Fibroblast of skin of abdomen (primary cell): ENCODE measurements at places on chromosomes 11 and 22.

GRCh38 chr11:58923300-58923788, 15.9 kb upstream of the GLYATL1 start:
- DNase-seq, result peak; percentile 41

DNA sequence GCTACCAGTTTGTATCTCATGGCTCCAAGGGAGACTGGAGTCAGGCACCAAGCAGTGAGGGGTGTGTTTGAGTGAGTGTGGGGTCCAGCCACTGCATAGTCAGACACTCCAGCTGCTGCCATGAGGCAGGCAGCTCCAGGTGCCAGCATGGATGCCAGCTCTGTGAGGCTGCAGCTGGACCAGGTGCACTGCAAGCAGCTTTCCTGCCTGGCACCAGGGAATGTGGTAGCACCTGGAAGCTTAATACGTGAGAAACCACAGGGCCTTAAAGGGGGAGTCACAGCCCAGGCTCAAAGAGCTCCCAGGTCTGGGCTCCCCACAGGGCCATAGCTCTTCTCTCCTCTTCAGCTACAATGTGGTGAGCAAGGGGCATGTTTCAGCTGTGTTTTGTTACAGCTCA, 817.8 kb upstream of the LUZP2 start:
- no peak for DNase-seq

GRCh38 chr11:115580927-115581680, 76.9 kb upstream of the CADM1 start:
- DNase-seq, result no peak

DNA sequence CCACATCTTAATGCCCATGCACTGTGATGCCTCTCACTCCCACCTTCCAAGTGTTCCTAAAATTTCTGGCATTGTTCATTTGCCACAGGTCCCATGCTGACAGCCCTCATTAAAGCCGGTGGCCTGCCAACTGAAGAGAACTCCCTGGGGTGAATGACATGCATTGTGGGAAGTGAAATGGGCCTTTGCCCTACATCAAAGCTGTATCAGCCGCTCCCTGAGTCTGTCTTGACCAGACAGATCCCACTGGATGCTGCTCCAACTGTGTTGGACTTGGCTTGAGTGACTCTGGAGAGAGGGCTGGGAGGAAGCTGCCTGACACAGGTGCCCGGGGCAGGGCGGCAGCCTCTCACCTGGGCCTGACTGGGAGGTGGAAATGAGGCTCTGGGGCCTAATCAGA, 8.8 kb upstream of the SEC14L4 start:
- no peak for DNase-seq

- DNase-seq, result no peak
Observed at GRCh38 chr11:124928942-124929665, 6.7 kb downstream of the HEPACAM start.
